GM18507 (cell line): ENCODE measurements at places on chromosomes 5 and 9.

- DNase-seq, result no peak
These were observed 227.3 kb upstream of the NMUR2 start for GRCh38 chr5:152632360-152632759.

DNA sequence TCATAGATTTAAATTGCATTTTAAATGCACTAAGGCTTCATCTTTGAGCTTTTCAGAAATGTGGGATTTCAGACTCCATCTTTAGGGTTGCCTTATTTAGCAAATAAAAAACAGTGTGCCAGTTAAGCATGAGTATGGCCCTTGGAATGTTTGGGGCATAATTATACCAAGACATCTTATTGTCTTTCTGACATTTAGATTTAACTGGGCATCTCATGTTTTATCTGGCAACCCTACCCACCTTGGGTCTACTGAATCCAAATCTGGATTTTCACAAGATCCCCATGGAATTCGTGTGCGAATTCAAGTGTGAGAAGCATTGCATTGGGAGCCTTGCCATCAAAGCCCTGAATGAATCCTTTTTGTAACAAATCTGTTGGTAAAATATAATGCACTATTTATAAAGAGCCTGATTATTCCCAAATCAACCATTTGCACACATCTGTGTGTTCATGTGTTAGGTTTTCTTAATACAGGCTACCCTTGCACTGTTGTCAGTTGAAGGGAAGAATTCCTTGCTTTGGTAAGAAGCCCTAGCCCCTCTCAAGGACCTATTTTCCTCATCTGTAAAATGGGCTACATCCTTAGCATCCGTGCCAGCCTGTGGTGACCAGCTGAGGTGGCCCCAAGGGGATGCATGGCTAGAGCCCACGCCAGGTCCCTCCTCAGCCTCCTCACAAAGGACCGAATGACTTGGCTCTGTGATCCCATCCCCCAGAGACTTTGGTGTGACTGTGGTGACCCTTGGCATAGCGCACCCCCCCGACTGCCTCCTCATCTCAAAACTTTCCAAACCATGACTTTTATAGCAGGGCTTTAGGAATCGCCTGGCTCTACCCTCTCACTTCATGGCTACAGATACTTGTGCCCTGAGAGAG lies 8.1 kb downstream of the GSN start:
- no peak for DNase-seq

- no peak for DNase-seq
These were observed 1696.0 kb upstream of the WWC1 start for GRCh38 chr5:166595274-166595951.

DNA sequence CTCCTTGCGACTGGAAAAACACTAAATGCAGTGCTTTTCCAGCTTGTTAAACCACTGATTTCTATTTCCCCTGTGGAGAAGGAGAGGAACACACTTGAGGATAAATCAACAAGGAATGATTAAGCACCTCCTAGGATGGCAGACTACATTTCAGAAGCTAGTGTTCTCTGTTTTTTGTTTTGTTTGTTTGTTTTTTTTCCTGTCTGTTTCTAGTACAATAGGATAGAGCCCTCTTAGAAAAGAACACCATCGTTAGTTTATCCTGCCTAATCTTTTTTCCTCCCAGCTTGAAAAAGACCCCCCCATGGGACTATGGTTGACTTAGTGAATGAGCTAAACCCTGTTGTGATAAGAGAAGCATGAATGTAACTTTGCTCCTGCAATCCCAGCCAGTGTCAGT lies 3.9 kb upstream of the TAL2 start:
- DNase-seq, result no peak

- DNase-seq, result no peak
These were observed 2.9 kb downstream of the AK1 start for GRCh38 chr9:127874301-127875221.

DNA sequence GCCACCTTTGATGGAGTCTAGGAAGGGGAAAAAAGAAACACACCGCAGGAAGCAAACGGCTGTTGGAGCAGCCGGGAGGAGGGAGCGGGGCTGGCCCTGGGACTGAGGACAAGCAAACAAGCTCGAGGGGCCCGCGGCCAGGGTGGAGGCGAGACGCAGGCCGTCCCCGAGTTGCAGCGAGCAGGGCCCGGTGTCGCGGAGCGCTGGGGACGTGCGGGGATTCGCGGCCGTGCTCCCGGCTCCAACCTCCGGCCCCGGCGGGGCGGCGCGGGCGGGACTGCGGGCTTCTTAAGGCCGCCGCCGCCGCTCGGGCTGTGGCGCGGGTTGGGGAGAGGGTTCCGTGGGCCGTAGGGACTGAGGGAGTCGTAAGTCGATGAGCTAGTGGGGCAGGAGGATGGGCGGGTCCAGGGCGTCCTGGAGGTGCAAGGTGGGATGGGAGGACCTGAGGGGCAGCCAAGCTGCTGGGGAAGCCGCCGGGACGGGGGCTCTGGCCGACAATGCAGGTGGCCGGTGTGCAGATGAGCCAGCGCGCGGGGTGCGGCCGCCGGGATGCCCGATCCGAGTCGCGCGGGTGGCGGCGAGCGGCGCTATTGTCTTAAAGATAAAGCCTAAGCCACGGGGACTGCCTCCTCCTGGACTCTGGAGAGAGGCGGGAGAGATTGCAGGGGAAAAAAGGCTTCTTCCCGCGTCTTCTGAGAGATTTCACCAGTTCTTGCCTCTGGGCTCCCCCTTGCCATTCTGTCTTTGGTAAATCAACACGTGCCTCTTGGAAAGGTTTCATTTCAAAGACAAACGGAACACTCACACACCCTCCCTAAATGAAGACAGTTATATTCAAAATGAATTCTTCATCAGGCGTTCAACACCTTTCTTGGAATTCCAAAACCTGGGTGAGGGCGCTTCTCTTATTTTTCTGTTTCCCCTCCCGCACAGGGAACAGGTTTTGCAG lies 1.6 kb upstream of the HAPLN1 start:
- no peak for DNase-seq

- no peak for DNase-seq
These were observed 552.0 kb upstream of the CLINT1 start for GRCh38 chr5:158410976-158411375.

- DNase-seq, result no peak
These were observed 69.6 kb upstream of the SLC30A5 start for GRCh38 chr5:69024241-69024651.

DNA sequence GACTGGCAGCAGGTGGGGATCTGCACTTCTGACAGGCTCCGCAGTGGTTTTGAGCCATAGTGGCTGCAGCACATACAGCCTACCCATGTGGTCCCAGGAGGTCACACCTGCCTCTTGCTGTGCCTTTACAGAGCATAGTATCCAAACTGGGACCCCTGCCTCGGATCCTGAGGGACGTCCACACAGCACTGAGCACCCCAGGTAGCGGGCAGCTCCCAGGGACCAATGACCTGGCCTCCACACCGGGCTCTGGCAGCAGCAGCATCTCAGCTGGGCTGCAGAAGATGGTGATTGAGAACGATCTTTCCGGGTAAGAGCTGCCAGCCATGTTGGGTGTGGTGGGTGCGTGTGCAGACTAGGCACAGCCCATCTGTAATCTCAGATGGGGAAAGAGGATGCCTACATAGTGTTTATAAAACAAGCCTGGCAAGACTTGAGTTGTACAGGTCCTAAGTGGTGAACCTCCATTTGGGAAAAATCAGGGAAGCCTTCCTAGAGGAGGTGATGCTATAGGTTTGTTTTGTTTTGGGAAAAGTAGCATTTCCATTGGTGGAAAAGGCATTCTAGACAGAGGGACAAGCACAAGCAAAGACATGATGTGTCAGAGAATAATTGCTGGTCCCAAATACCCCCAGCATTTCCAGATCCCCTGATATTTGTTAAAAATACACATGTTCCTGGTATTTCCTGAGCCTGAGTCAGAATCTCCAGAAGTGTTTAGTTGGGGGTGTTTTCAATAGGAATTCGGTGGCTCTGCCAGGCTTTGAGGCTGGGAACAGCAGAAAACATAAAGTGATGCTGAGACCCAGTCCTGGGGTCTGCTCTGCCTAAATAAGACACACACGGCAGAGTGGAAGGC lies 119.2 kb downstream of the DAB2IP start:
- no peak for DNase-seq

- DNase-seq, result no peak
These were observed 139.7 kb upstream of the PCA3 start for GRCh38 chr9:76624391-76625048.

DNA sequence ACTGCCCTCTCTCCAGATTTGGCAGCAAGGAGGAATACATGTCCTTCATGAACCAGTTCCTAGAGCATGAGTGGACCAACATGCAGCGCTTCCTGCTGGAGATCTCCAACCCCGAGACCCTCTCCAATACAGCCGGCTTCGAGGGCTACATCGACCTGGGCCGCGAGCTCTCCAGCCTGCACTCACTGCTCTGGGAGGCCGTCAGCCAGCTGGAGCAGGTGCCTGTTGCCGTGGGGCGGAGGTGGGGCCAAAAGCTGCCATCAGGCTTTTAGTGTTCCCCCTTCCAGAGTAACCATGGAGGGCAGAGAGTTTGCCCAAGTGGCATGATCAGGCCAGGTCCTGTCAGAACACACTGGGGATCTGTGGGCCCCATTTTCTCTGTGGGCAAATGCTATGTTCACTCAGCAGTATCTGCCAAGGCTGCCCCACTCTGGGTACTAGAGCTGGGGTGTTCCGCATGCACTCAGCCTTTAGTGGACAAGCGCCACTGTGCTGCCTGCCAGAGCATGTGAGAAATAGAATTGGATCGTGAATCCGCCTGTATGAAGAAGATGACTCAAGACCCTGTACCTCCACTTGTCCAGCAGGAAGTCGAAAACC lies 117.1 kb downstream of the DAB2IP start:
- no peak for DNase-seq

DNA sequence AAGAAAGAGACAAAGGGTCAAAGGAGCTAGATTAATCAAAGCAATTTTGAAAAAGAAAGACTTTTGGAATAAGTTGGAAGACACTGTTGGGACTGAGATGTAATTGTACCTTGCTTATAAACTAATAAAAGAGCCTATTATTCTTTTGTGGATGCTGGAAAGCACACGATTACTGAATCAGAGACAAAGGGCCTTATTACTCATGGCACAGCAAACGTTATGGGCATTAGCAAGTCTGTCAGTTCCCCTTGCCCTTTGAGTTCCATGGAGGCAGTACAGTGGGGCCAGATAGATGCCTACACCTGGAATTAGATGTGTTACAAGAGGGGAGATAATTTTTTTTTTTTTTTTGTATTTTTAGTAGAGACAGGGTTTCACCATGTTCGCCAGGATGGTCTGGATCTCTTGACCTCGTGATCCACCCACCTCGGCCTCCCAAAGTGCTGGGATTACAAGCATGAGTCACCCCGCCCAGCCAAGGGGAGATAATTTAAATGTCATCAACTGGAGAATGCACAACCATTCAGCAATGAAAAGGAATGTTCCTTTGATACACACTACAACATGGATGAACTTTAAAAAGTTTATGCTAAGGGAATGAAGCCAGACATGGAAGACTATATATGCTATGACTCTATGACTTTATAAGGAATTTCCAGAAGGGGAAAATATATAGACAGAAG lies 128.9 kb downstream of the STARD4 start:
- no peak for DNase-seq

DNA sequence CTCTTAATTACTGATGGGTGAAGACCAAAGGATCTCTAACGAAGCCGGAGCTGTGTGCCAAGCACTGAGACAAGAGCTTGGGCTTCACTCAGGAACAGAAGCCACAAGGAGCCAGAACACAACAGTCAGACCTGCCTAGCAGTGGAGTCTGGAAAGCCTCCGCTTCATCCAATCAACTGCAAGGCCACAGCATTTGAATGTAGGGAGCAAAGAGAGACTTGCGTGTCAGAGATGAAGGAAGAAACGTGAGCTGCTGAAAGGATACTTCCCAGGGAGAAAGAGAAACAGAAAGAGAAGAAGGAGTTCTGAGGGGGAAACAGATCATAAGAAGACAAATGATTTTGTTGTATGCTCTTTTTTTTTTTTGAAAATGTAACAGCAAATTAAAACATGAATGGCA lies 43.5 kb downstream of the DDX31 start:
- no peak for DNase-seq
